ENCODE measurements at places on chromosomes 5 and 9.
A peak's percentile ranks its signal among the peaks of the same experiment; 100 is the strongest.

- DNase-seq = no peak
Measured at GRCh38 chr9:87734106-87734505, 8.2 kb downstream of the CTSL start.

DNA sequence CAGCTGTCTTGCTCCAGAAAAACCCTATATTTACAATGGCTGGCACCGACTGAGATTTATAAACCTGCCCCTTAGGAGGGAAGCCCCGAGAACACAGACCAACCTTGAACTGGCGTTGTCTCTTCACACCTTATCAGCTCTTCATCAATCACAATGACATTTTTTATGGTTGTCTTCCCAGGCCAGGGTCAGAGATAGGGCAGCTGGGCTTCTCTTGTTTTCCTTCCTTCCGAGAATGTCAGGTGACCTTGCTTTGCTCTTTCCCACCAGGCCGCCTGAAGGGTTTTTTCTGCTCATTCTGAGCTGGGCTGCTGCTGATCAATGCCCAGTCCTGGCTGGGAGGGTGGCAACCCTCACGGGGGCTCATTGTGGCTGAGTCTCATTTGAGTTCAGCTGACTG is 619.1 kb downstream of the CCDC171 start:
- no peak for DNase-seq

DNA sequence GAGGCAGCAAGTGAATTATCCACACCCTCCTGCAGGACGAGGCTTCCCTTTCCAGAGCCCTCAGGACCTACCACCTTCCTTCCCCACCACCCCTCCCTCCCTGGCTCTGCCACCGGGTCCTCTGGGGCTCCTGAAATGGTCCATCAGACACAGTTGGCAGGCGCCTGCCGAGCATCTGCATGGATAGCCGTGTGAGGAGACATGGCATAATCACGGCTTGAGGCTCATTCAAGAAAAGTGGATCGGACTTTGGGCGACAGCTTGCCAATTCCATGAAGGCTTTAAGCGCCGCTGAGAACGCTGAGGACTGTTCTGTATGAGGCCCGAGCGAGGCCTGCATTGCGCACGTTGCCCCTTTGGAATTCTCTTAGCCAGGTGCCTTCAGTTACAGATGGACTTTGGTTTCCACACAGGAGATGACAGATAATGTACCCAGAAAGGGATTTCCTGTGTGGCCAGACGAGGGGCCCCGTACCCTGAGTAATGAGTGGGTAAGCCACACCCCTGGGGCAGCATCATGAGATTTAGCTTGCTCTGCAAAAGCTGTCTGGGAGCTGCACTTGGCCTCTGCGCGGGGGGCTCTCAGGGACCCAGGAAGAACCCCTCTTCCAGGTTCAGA is 179.8 kb downstream of the OLFM1 start:
- no peak for DNase-seq

DNA sequence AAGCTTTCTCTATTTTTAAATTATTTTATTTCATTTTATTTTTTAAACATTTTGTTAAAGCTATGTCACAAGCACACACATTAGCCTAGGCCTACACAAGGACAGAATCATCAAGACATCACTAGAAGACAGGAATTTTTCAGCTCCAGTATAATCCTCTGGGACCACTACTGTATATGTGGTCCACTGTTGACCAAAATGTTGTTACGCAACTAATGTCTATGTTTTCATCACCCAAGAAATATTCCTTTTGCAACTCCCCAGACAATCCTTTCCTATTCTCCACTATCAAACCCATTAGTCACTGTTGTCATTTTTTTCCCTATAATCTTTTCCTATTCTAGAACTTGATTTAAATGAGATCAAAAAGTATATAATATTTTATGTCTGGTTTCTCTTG is 2371.7 kb upstream of the C9orf72 start:
- DNase-seq = no peak

DNA sequence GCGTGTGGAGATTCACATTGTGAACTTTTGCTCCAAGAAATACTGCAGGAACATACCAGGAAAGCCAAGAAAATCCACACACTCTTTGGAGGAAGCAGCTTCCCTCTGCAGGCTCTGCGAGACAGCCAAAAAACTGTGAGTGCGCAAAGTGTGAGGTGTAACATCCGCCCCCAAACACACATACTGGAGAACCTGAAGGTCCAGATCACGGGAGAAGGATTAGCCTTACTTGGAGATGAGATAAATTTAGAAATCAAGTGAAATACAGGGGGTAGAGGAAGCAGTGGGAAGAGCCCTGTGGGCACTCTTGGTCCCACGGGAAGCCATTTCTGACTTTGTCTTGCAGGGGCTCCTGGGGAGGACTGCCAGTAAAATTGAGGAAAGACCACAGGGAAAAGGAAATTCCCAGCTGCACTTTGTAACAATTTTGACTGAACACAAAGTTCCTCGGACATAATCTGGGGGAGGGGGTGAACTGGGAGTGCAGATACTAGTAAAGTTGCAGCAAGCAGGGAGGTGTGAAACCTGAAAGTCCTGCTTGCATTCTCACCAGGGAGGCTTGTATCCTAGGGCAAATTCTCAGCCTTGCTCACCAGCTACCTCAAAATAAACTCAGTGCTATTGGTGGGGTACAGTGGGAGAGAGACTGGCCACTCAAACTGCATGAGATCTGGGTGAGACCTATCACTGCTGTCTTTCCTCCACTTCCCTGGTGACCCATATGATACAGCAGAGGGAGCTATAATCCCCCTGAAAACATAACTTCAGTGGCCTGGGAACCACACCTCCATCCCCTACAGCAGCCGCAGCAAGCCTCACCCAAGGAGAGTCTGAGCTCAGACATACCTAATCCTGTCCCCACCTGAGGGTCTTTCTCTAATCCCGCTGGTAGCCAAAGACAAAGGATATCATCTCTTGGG is 109.1 kb downstream of the ALDH1A1 start:
- no peak for DNase-seq

GRCh38 chr9:73743826-73744225 is 592.2 kb downstream of the ANXA1 start:
- no peak for DNase-seq

GRCh38 chr5:137186759-137187461 is 312.2 kb downstream of the SPOCK1 start:
- DNase-seq = no peak

GRCh38 chr9:79053598-79053997 is 518.2 kb upstream of the TLE4 start:
- no peak for DNase-seq

DNA sequence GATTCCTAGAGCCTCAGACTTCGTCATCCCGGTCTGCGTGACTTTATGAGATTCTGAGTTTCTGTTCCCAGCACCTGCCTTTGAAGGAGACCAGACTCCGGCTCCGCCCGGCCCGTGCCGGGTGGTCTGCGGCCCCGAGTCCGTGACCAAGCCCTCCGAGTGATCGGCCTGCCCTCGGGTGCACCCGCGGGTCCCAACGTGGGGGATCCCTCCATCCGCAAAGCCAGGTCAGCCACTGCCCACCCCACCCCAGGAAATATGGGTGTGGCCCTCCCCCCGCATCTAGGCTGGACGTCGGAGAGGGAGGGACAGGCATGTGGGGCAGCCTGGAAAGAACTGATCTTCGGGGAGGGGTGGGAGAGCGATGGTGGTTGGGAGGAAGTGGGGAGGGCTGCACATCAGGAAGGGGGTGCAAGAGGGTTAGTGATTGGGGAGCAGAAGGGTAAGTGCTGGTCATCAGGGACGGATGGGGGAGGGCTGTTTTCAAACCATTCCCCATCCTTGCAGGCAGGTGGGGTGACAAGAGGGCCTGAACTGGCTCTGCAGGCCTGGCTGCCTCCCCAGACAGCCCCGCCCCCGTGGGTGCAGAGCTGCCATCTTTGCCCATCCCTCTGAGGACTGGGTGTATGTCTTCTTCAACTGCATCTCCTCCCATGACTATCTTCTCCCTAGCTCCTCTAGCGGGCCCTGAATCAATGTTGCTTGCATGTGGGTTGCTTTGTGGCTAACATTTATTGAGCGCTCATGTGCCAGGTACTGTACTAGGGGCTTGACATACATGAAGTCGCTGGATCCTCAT is 747 bp downstream of the LRSAM1 start:
- peak; percentile 48 for DNase-seq

GRCh38 chr9:83930881-83931280 is 9.6 kb upstream of the KIF27 start:
- DNase-seq = no peak

DNA sequence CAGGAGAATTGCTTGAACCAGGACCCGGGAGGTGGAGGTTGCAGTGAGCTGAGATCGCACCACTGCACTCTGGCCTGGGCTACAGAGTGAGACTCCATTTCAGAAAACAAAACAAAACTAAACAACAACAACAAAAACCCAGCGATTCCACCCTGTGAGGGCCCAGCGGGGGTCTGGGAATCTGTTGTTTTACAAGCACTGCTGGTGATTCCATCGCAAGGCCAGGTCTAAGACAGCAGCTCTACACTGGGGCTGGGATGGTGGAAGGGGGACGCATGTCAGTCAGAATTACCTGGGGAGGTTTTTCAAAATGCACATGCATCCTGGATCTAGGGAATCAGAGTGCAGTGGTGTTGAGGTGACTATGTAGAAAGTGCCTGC is 90.9 kb downstream of the ANKRD55 start:
- no peak for DNase-seq

GRCh38 chr5:158591301-158591863 is 508.3 kb downstream of the EBF1 start:
- no peak for DNase-seq

GRCh38 chr5:99900302-99900852 is 634.8 kb upstream of the FAM174A start:
- DNase-seq = no peak

DNA sequence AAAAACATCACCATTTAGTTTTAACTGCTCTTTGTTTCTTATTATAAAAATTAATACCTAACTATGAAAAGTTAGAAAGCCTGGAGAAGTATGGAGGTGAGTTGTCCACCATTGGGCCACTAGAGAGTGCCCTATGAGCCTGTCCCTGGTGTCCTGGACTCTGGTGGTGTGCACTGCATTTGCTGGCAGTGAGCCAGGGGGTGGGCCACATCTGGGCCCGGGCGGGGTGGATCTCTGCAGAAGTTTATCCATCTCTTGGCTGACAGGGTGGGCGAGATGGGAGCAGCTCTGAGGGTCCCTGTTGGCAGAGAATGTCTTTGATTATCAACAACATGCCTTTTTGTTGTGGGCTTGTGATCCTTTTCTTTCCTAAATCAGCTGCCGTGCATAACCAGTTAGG is 8.2 kb downstream of the TENT4A start:
- no peak for DNase-seq

DNA sequence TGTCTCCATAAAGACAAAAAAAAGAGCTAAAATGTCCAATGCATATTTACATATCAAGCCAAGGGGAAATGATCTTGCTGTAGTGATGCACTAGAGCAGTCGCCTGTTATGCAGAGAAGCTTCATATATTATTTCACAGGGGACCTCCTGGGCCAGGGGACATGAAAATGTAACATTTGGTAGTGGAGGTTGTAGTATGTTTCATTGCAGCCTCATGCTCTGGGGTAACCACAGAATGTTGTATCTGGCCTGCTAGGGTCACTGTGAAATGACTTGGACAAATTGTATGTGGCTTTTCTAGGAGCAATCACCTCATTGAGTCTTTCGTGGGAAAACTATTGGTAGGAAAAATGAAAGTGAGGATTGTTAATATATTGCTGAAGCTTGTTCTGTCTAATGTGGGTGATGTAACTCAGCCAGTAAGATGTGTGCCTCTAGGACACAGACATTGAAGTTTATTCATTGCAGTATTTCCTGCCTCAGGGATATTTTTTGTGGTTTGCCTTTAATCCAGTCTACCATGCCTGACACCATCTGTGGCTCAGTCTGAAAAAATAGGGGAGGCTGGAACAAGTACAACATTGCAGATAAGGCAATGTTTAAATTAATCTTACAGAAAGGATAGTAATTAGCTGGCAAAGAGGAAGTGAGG is 430.8 kb upstream of the TNC start:
- no peak for DNase-seq

- no peak for DNase-seq
Measured at GRCh38 chr9:127907867-127908659, 8.7 kb upstream of the ST6GALNAC6 start.

- no peak for DNase-seq
Measured at GRCh38 chr9:36207546-36208012, 16.9 kb downstream of the CLTA start.

- DNase-seq = no peak
Measured at GRCh38 chr5:123456242-123456641, 33.0 kb upstream of the CEP120 start.

DNA sequence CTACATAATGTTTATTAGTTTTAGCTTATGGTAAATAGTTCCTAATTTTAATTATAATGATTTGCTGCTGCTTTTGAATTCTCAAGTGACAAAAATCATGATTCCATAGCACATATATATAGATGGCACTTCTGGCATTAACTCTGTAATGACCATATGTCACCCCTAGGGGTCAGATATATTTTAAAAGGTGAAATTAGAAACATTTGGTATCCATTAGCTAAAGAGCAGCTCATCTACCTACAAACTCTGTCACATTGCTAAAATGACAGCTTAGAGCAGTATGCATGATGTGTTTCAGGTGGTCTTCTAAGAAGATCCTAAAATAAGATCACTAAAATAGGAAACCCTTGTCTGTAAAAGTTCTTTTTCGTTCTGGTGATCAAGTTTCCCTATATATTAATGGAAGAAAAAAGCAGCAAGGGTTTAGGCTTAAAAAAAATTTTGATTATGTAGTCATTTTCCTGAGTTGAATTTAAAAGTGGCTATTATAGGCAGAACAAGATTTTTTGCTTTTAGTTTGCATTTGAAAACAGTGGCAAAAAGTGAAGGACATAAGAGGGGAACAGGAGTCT is 157.7 kb upstream of the POU5F2 start:
- DNase-seq = no peak

GRCh38 chr5:134769206-134769605 is 10.6 kb downstream of the DDX46 start:
- no peak for DNase-seq

DNA sequence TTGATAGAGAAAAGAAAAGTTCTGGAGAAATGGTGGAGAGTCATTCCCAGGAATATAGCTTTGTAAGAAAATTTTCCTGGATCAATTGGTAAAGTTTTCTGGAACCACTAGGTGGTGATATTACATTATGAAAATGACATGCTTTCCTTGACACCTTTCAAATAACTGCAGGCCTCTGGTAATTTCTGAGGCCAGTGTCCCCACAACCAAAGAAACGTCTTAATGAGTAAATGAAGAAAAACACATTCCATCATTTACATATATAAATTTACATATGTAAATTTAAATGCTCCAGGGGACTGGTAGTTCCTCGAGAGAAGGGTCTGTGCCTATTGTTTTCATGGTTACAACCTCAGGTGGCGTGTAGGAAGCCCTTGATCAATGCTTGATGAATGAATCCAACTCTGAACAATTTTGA is 17.2 kb upstream of the RGS3 start:
- DNase-seq = no peak

GRCh38 chr5:141757402-141757801 is 75.4 kb upstream of the ARAP3 start:
- no peak for DNase-seq

DNA sequence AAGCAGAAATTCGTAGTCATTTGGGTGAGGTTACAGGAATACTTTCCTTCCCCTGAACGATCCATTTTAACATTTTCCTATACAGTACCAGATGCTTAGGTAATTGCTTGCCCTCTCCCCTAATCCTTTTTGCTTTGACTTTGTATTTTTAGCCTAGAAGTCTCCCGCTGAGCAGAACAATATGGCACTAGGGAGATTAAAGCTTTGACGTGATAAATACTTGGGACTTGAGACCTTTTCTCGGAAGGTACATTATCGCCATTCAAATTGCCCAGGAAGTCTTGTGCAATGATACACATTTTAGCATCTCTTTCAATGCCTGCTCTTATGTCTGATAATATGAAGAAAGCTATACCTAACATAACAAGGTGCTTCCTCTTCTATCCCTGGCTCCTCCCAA is 22.9 kb upstream of the SPATA31C2 start:
- DNase-seq = no peak

Data from NK-92 treated with Interleukin-12 subunit alpha and Interleukin-12 subunit beta, amount 100 ng/mL, for 24 hours (cell line).